ENCODE measurements at places on chromosomes 11 and 22.

GRCh38 chr11:107791343-107792048 lies 67.1 kb downstream of the SLC35F2 start:
- DNase-seq = no peak

DNA sequence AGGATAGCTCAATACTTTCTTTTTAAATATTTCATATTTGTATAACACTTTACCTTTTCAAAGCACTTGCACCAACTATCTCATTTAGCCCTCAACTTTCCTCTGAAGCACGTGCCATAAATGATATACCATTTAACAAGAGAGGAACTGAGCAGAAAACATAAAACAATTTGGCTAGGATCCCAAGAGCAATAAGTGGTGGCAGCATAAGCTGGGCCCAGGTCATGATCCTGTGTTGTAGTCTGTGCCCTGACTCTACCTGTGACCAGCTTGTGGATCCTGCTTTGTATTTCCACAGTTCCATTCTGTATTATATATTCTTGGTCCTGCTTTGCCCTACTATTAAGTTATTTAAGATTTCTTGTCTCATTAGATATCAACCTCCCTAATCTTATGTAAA lies 11.5 kb downstream of the ATP5MG start:
- DNase-seq = no peak

DNA sequence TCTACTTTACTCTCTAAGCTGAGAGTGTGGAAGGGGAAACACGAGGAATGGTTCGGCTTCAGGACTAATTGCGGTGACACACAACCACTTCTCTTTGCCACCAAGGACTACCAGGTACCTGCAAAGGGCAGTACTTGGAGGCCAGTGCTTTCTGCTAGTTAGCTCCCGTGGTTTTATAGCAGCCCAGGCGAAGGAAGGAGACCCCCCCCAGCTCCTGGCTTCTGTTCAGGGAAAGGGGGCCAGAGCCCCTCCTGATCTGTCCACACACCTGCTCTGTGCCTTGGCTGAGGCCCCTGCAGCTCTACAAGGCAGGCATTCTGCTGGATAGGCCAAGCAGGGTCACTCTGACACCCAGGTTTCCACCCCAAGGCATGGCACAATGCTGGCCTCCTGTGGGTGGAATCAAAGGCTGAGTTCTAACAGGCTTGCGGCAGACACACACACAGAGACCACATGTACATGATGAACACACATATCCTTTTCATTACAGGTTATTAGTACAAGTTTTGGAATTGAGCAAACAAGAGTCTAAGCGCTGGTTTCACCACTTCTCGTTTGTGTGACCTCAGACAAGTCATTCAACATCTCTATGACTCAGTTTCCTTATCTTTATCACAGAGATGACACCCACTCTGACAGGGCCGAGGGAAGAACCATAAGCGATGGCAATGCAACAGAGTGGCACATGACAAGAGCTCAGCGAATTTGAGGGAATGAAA lies 7.5 kb downstream of the SERPIND1 start:
- no peak for DNase-seq

DNA sequence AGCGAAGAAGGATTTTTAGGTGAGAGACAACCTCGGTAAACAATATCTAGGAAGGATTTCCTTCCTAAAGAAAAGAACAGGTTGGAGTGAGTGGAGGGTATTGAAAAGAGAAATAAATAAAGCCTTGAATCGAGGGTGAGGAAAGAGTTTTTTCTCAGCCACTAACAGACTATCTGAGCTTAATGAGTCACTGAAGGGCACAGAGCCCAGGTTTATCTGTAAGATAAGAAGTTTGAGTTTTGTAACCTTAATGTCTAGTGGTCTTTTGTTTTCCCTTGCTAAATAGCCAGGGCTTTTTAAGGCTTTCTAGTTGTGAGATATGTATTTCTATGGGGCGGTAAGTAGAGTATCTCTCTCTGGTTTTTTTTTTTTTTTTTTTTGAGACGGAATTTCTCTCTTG lies 394.5 kb upstream of the KIRREL3 start:
- DNase-seq = no peak

DNA sequence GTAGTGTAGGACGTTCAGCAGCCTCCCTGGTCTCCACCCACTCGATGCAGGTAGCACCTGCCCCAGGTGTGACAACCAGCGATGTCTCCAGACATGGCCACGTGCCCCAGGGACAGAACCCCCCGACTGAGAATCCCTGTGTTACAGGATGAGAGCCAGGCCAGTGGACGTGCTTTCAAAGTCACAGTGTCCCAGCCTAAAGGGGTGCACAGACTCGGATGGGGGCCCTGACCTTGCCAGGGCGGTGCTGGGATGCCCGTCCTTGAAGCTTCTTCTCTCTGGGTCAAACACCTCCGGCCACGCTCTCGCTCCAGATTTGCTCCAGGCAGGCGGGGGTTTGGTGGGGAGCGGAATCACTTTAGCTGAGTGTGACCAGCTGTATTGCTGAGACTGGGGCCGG lies 23.3 kb upstream of the GAL start:
- DNase-seq = no peak

DNA sequence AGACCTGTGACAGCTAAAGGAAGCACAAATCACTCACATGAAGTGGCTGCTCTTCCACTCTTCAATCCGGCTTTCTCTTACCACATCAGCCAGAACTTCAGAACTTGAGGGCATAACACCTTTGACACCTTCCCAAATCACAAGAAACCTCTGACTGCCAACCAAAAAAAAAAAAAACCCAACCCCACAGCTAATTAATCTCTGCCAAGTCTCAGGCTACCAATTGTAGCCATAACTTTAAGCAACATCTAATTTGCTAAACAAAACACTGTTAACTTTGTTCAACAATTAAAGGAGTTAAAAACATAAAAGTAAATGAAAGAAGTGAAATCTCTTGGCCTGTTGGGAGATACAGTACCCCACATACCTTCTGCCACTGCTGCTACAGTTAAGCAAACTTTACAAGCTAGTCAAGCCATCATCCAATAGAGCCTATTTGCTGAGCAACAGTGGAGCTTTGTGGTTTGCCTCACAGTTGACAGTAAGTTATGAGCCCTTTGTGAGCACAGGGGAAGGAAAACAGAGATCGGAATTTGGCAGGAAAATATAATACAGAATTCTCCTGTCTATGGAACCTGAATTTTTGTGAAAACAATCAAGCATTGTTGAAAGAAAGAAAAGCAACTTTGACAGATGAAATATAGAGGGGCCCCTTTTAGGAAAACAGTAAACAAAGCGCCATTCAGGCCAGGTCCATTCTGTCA lies at the start of gene SOX6:
Gene SOX6, minus strand, starts transcription at position 490 of the 704 bp plus-strand sequence. CDS start 15,298 bp downstream, outside the sequence.
- no peak for DNase-seq

DNA sequence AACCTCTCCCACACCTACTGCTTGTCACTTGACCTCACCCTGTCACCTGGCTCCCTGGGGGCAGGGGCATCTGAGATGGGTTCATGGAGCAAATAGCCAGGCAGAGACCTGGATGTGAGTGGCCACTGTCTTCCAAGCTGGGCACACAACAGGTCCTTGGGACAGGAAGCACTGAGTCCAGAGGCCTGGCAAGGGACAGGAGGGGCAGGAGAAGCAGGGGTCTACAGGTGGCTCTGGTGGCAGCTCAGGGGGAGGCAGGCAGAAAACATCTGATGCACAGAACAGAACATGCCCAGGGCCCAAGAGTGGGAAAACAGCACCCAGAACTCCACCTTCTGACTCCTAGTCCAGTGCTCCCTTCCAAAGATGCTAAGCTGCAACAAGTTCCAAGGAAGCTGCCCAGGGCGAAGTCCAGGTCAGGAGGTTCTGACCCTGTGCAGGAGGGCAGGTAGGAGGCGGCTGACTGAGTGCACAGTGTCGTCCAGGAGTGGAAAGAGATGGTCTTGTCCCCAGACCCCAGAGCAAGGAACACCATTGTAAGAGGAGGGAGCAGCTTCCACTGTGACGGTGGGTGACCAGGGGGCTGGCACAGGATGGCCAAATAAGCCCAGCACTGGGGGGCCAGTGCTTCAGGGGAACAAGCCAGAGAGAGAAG lies 3.5 kb downstream of the TNFRSF13C start:
- DNase-seq = no peak

GRCh38 chr22:43110927-43111623 lies 525 bp downstream of the BIK start:
- no peak for DNase-seq
